Endothelial cell of umbilical vein (primary cell): ENCODE measurements at places on chromosomes 6 and 20. TPM values are rescaled to one million over a fixed set of nuclear protein-coding genes. Genes with fewer than 3 reads are reported as not detected.
A peak's percentile ranks its signal among the peaks of the same experiment; 100 is the strongest.

GRCh38 chr6:70310063-70310694 lies 7.3 kb upstream of the COL9A1 start:
- DNase-seq: peak; percentile 54

DNA sequence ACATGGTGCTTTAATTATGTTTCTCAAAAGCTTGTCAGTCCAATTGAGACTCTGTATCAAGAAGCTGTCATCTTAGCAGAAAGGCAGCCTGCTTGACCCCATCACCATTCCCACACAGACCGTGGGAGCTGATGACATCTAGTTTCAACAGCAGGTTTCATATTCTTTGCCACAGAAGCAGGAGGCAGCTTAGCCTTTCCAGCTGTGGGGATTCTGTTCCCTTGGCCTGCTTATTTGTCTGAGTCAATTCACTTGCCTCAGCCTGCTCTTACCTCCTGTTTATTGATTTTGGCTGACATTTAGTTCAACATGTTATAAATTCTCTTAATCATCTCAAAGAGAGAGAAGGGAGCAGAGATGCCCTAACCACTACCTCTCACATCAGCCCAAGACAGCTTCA lies 527.7 kb downstream of the ADGRB3 start:
- no peak for DNase-seq

- peak; percentile 83 for DNase-seq
Observed at GRCh38 chr6:18503593-18504231, 116.6 kb downstream of the RNF144B start.

The HLA-DOA gene
- not detected in 2 replicates for total RNA-seq

- no peak for DNase-seq
Observed at GRCh38 chr6:36618366-36619355, 24.5 kb downstream of the SRSF3 start.

DNA sequence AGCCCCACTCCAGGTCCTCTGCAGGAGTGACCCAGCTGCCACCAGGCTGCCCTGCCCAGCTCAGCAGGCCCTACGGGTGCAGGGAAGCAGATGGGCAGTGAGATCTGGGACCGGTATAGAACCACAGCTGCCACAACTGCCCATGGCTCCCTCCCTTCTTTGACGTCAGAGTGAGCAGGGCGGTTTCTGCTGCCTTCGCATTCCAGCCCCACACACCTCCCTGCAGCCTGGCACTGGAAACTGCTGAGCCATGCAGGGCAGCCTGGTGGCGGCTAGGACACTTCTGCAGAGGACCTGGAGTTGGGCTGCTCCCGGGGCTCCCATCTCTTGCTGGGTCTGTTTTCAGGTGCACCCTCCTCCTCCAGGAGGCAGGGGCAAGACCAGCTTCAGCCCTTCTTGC lies 101.6 kb upstream of the CD93 start:
- DNase-seq: no peak

DNA sequence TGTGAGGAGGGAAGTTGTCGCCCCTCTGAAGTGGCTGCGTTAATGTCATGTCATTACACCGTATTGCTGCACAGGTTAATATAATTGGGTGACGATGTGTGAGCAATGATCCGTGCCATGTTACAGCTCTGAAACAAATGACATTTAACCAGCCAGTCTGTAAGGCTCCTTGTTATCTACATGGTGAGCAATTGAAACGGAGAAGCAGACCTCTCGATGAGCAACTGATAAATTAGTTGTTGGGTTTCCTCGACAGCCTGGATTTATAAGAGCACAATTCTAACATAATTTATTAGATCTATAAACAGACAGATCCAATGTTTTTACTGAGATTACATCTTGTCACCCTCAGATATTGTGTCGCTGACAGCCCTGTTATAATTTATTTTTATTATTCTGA lies 49.9 kb upstream of the MAFB start:
- DNase-seq: no peak

DNA sequence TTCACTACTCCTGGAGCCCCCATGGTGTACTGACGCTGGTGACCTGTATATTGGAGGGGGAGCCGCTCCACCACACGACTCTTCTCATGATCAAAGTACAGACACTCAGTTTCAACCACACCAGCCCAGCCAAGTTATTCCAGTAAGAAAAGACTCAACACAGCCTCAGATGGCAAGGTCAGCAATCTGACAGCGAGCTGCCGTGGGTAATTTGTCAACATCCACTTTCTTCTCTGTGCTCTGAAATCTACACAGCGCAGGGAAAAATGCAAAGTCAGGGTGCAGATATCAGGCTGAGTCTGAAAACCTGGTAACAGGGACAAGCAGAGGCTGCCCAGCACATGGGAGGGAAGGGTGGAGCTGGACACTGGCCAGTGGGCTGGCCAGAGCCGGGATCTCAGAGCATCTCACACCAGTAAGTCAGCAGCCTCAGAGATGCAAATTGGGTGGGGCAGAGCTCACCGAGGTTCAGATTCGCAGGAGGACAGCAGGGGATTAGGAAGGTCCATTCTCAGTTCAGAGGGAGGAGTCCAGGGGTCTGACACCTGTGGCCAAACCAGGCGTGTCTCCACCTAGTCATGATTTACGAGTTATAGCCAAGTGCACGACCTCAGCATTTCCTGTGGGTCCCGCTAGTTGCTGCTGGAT lies 44.5 kb upstream of the RPS6KA2 start:
- DNase-seq: no peak

GRCh38 chr6:54094293-54094692 lies 16.9 kb upstream of the MLIP start:
- no peak for DNase-seq

The TBXT gene
- not detected in 2 replicates for total RNA-seq

The UNC5CL gene
- total RNA-seq: 0.20 and 0.32 TPM in 2 replicates

The CST11 gene
- not detected in 2 replicates for total RNA-seq

The TREML2 gene
- not detected in 2 replicates for total RNA-seq

DNA sequence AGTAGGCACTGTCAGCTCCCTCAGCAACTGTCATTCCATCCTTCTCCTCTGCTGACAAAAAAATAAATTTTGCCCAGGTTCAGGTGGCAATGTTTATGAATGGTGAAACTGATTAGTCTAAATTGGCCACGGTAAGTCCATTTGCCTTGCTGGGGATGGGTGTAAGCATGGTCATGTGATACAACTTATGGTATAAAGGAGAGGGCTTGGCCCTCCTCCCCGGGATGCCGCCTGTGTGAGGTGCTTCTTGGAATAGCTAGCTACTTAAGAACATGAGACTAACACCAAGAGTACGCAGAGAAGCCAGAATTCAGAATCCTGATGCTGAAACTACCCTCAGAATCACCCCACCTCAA lies 94.4 kb upstream of the MAP7 start:
- no peak for DNase-seq

The UNC93A gene
- total RNA-seq: not detected in 2 replicates

The AFDN gene
- 128 and 134 TPM in 2 replicates for total RNA-seq

The ZNF391 gene
- 0.37 and 0.42 TPM in 2 replicates for total RNA-seq

DNA sequence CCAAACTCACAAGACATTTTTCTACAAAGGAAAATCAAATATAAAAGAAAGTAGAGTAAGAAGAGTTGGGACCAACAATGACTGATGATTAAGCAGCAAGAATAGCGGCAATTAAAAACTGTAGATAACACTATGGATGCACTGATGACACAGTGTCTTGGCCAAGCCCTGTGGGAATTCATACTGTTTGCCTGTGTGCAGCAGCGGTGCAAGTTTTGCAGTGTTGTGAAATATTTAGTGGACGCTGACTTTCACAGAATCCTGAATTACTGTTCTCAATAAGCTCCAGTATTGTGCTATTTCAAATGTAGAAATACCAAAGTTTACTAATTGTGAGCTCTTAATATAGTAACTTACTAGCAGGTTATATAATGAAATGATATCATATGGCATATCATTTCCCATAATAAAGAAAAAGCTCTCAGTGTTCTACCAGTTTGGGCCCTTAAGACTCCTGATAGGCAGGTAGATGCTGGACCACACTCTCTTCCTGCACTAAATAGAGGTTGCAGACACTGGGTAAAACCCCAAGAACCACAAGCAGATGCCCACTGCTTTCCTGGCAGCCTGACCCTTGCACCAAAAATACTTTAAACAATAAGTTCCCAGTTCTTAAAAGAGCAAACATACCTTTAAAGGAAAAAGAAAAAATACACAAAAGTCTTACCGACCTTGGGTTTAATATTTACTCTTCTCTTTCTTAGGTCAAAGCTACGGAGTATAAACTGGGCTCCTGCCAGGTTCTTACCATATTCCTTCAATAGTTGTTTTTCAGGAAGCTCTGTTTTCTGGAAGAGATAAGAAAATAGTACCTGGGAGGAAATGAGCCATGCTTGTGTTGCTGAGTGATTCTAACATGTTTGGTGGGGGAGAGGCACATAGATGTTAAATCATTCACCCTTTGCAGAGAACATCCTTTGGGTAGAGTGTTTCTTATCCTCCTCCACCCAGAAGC lies 41.6 kb downstream of the ANKEF1 start:
- peak; percentile 93 for DNase-seq

- DNase-seq: no peak
Observed at GRCh38 chr6:86789779-86790411, 147.4 kb upstream of the HTR1E start.

The ETV7 gene
- total RNA-seq: 0.21 and 0.58 TPM in 2 replicates

GRCh38 chr20:52859156-52859876 lies 112.8 kb upstream of the TSHZ2 start:
- DNase-seq: peak; percentile 1

- no peak for DNase-seq
Observed at GRCh38 chr6:89966228-89966544, 71.9 kb downstream of the GJA10 start.

GRCh38 chr6:157822245-157823000 lies 623 bp upstream of the SNX9 start:
- peak; percentile 24 for DNase-seq

The COL21A1 gene
- total RNA-seq: 1.4 TPM in 2 replicates

GRCh38 chr6:169173532-169174268 lies 79.9 kb downstream of the THBS2 start:
- no peak for DNase-seq

- DNase-seq: no peak
Observed at GRCh38 chr20:44407402-44408184, 52.1 kb downstream of the HNF4A start.

DNA sequence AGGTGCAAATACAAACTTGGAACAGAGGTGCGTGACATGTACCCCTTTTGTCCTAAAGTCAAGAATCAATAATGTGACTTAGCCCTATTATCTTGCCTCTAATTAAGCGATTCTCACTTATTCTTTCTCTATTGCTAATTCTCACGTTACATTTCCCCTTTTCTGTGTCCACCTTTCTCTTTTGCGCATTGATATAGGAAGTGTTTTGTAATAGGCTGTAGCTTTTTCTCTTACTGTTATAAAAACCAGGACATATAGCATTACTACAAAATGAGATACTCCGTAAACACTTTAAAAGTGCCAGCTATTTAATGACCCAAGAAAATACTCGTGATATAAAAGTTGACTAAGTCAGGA lies 669 bp upstream of the TMEM30A start:
- DNase-seq: no peak

The ATP5F1E gene
- total RNA-seq: 107 and 114 TPM in 2 replicates

DNA sequence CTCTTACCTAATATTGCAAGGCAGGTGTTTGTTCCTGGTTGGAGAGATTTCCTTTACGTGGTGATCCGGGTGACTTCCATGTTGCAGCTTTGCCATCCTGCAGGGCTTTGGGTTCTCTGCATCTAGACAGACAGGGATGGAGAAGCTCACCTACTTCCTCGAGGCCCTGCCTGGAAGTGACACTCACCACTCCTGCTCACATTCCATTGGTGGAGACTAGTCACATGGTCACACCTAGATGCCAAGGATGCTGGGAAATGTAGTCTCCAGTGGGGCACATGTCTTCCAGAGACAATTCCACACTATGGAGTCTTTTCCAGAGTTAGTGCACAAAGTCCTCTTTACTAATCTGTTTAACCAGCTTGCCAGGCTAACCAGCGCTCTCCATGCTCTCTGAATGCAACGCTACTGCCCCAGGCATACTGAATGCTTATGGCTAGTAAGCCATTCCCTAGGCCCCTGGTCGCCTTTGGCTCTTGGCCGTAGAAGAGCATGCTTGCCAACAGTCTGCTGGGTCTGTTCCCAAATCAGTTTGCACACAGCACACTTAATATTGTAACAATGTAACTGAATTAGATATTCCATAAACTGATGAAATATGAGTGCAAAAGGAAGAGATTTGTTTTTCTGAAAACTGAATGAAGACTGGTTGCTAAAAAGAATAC lies 6.7 kb upstream of the KCNK15 start:
- DNase-seq: peak; percentile 72

- no peak for DNase-seq
Observed at GRCh38 chr20:62893700-62894099, 32.1 kb upstream of the TCFL5 start.

The ADGRF4 gene
- total RNA-seq: not detected in 2 replicates

DNA sequence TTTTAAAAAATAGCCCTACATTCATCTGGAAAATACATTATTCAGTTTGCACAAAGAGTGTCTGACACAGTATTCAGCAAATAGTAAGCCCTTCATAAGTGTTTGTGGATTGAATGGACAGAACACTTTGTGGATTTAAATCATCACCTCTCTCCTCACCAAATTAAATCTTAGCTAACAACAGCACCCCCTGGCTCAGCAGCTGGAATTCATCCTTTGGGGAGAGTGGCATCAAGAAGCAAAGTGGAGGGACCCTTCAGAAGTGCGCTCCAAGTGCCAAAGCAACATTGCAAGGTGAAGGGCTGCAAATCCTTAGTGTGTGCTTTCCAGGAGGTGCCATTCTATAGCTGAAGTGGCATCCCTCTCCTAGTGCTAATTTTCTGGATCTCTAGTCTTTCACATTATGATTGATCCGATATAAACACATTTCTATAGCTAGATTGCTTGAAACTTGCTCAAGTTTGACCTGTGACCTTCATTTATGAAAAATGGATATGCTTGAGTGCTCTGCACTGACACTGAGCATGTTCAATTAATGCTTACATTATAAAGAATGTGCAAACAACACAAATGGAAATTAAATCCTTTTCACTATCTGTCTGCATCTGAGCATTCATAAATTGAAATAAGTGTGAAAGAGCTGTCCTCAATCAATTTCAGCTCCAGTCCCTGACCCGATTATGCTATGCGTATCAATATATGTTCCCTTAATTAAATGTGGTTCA lies 891.7 kb downstream of the C6orf118 start:
- no peak for DNase-seq

The SRSF12 gene
- total RNA-seq: 0.18 TPM in 1 of 2 replicates, not detected in the other

- DNase-seq: peak; percentile 84
Observed at GRCh38 chr6:2103765-2104523, 141.5 kb downstream of the GMDS start.

DNA sequence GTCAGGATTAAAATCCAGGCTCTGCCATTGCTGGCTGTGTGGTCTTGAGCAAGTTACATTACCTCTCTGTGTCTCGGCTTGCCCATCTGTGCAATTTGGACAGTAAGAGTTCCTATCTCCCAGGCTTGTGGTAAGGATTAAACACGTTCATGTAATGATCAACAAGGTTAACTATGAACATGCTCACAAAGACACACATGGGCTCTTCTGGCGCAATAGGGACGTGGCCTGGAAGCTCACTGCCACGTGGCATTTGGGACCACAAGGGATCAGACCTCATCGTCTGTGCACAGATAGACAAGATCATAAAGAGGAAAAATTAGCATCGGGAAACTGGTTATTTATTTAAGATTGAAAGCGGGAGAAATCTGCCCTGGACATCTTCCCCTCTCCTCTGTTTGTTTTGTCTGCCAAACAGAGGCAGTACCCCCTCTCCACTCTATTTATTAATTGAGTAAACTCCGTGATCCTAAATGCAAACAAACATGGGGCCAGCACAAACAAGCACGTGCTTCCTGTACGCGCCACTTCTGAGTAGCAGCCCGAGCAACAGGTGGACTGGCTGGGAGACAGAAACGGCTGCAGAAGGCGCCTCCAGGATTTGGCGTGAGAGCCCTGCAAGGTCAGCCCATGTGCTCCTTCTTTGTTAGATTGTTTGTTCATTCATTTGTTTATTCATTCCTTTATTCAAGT lies 95.0 kb downstream of the CDH26 start:
- no peak for DNase-seq

The NFATC2 gene
- total RNA-seq: 12.9 and 13.0 TPM in 2 replicates
